Forelimb muscle (tissue), 1 donor: ENCODE measurements at places on chromosomes 1 and 21. TPM values are rescaled to one million over a fixed set of nuclear protein-coding genes. Genes with fewer than 3 reads are reported as not detected.

The RPRD2 gene
- polyA plus RNA-seq: 23.7 TPM

DNA sequence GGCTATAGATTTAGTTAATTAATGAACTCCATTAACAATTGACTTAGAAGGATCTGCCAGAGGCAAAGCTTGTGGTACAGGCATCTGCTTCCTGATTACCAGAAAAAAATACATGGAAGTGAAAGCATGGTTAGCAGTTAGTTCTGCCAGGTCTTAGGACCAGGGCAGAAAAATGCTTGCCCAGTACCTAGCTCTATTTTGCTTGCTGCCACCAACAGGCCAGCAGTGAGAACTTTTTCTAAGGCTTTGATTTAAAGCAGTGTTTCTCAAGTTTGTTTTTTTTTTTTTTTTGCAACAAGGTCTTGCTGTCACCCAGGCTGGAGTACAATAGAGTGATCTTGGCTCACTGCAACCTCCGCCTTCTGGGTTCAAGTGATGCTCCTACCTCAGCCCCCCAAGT, 16.4 kb upstream of the MTF1 start:
- no peak for DNase-seq

The PDZK1 gene
- 0.87 TPM for polyA plus RNA-seq

DNA sequence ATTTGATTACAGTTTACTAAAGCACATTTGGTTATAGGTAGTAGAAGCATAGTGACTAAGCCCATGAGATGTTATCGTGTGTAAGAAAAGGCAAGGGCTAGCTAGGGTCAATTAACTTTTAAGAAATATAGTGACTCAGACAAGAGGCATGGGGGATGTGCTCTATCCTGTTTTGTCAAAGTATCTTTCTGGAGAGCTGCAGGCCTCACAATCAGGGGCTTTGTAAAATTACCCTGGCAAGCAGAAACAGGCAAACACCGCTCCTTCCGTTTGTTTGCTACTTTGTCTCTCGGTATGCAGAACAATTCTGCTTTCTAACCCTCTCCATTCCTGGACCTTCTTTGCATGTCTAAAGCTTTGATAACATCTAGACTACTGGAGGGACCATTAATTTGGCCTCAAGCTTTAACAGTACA, 26.1 kb upstream of the ZNF697 start:
- DNase-seq: no peak
